HTR-8/SVneo (cell line): ENCODE measurements at places on chromosomes 2 and 18.

DNA sequence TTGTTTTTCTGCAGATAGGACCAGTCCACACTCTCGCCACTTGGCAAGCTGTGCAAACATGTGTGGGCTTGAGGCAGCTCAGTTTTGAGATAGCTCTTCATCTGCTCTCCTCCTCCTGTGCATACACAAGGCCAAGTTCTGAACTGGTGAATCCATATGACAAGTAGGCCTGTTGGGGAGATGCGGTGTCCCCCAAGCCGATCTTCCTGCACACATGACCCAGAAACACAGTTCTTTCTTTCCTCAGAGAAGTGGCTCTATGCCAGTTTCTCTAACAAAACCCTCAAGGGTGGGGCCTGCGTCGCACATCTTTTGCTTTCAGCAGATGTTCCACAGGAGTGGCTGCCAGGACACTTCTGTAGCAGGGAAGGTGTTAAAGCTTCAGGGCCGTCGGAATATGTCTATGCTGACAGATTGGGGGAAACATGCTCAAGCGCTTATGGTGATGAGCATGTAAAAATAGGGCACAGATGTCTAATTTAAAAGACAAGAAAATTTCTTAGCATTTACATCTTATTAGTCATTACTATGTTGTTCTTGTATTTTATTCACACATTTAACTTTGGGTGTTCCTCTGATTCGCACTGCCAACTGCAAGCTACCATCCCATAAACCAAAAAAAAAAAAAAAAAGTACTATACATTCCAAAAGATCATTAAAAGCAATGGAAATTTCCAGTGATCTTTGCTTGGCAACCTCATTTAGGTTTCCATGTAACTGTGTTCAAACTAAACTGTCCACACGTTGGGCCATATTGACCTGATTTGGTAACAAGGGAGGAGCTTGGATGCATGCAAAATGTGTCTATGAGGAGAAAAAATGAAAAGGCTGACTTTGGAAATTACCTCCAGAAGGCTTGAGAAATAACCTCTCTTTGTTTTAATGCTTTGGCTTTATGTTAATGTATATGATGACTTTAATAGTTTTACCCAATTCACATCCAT, 1055.5 kb upstream of the KLHL29 start:
- no peak for DNase-seq

- DNase-seq, result peak; percentile 72
These were observed 43.1 kb upstream of the TGFA start for GRCh38 chr2:70596739-70597138.

- no peak for DNase-seq
These were observed 68.1 kb downstream of the RMDN2 start for GRCh38 chr2:37993143-37993542.

GRCh38 chr18:69787825-69788547, 159.7 kb downstream of the CD226 start:
- DNase-seq, result no peak

DNA sequence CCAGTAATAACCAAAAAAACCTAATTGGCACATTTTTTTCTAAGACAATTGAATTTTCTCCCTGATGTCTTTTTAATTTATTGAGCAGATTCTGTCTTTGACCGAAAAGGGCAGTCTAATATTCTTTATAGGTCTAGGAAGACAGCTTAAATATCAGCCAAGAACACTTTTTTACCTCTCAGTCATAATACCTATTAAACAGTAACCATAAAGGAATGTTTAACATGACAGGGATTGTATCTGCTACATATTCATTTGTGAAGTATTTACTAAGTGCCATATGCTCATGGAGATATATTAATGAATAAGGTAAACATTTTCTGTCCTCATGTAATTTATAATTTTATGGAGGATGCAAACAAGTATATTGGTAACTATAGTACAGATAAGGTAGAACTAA, 3.1 kb upstream of the HTR2B start:
- DNase-seq, result no peak

GRCh38 chr2:232600053-232600773, 33.2 kb upstream of the EFHD1 start:
- no peak for DNase-seq

DNA sequence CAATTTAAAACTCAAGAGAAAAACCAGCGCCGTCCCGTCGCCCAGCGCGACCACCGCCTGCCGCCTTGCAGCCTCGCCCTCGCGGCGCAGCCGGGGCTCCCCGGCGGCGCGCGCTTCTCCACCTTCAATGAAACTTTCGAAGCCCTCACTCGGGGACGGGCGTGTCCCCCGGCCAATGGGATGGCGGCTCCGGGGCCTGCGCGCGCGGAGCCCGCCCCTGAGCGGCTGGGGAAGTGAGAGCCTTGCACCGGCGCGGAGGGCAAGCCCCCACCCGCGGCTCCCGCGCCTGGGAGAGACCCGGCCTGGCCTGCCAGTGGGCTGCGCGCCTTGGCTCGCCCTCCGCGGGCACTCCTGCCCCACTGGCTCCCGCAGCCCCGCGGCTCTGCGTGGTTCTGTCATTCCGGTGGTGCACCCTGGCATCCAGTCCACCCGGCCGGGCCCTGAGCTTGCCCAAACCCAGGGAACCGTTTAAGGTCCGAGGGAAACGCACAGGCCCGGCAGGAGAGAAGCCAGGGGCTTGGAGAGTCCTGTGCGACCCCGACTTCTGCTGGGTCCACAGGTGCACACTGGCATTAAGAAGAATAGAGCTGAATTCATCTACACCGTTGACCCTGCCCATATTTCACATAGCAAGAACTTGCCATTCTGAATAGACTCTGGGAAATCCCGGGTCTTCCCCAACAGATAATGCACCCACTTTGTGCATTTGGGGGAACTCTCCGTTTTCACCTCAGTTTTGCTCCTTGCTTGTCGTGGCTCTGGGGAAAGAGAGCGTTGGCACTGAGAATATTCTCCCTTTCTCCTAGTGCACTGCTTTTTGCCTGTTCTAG, at the start of gene PIEZO2:
Gene PIEZO2, minus strand, starts transcription at position 129 of the 830 bp plus-strand sequence. CDS start 981 bp downstream, outside the sequence.
- peak; percentile 88 for DNase-seq

DNA sequence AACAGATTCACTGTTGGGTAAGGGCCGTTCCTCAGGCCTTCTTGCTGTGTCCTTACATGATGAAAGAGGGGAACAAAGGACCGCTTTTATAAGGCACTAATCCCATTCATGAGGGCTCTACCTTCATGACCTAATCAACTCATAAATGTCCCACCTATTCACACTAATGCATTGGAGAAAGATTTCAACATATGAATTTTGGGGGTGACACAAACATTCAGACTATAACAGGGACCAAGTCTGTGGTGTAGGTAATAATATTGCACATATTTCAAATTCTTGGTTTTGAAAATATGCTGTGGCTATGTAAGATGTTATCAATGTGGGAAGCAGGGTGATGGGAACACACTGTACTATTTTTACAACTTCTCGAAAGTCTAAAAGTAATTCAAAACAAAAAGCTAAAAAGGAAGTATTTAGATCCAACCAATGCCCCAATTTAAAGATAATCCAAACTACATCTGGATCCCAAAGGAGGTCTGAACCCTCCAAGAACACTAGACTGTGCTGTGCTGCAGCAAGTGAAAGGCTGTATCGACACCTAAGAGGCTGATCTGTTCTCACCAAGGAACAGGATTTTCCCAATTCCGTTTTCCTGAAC, 82.4 kb upstream of the TGIF1 start:
- DNase-seq, result peak; percentile 26

DNA sequence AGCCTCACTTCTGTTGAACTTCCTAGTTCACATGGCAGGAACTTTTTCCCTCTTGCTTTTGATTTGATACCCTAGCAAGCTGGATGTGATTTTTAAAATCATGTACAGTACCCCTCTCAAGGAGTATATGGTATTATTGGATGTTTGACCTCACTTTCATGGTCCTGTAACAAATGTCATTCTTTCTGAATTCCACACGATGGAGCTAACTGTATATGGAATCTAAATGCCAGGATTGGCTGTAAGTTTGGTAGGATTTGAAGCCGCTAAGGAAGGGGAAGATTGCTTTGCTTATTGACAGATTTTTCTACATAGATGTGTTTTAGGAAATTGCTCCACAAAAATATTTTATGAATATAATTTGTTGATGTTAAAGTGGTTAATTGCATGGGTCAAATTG, 18.3 kb downstream of the MAIP1 start:
- peak; percentile 17 for DNase-seq

GRCh38 chr2:5442736-5443135, 249.4 kb upstream of the SOX11 start:
- no peak for DNase-seq

- no peak for DNase-seq
These were observed 96.6 kb upstream of the NOSTRIN start for GRCh38 chr2:168705534-168706470.

- no peak for DNase-seq
These were observed 16.7 kb upstream of the TXNDC2 start for GRCh38 chr18:9868857-9869714.

- DNase-seq, result no peak
These were observed 25.1 kb downstream of the STK25 start for GRCh38 chr2:241483305-241483704.

DNA sequence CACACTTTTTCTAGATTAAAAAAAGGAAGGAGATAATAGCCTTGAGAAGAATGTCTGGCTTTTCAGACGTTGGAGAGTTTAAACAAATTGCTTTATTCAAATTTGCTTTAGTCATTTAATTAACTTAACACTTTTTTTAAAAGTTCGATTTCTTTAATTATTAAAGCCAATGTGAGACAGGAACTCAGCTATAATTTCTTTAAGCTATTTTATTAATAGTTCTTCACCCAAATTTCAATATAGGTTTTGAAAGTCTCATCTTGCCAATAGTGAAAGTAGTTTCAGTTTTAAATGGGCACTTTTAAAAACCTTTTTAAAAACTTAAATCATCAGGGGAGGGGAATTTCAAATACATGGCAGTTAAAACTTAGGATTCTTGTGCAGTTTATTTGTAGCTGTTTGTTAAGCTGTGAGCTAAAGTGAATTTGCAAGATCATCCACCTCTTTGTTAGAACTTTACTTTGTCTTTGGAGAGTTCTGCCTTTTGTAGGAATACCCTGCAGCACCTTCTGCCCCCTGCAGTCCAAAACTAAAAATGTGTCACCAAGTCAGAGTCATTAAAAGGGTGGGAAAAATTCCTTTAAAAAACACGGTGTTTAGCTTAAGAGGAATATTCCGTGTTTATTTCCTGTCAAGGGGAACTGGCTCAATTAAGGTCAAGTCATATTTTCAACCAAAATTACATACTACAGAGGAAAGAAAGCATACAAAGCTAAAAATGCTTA, 4.6 kb downstream of the TGIF1 start:
- DNase-seq, result no peak

DNA sequence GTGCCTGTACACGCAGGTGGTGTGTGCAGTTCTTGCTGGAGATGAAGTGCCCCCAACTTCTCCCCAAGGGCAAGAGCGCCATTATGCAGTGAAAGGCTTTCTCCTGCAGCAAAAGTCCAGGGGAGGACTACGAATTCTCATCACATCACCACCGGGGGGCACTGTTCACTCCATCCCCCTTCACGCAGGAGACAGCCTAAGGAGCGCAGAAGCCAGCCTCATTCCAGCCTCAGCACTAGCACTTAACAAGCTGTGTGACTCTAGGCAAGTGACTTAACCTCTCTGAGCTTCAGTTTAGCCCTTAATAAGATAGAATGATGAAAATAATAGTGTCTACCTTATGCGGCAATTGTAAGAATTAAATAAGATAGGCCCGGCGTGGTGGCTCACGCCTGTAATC, 32.3 kb downstream of the DNMT3A start:
- peak; percentile 58 for DNase-seq

DNA sequence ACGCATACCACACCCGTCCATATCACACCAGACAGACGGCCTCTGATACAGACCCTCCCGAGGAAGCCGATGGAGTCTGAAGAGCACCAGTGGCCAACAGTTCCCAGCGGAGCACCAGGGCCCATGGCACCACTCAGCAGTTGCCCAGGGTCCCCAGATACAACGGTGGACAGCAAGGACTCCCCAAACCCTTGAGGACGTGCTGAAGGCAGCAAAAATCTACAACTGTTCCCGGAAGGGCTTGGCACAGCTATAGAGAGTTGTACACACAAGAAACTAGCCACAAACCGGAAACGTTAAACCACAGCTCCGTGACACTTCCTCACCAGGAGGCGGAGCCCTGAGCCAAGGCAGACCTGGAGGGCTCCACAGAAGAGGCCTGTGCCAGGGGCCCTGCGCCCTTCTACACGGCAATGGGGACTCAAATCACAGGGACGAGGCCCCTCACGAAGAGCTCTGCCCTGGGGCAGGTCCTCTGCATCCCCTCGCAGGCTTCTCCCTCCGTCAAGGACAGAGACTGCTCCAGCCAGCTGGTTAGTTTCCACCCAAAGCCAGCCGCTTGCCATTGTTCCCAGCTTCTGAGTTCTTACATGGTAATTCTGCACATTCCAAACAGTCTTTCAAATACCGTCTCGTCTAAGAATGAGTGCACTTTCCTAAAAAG, 133.4 kb downstream of the HDAC4 start:
- DNase-seq, result no peak

DNA sequence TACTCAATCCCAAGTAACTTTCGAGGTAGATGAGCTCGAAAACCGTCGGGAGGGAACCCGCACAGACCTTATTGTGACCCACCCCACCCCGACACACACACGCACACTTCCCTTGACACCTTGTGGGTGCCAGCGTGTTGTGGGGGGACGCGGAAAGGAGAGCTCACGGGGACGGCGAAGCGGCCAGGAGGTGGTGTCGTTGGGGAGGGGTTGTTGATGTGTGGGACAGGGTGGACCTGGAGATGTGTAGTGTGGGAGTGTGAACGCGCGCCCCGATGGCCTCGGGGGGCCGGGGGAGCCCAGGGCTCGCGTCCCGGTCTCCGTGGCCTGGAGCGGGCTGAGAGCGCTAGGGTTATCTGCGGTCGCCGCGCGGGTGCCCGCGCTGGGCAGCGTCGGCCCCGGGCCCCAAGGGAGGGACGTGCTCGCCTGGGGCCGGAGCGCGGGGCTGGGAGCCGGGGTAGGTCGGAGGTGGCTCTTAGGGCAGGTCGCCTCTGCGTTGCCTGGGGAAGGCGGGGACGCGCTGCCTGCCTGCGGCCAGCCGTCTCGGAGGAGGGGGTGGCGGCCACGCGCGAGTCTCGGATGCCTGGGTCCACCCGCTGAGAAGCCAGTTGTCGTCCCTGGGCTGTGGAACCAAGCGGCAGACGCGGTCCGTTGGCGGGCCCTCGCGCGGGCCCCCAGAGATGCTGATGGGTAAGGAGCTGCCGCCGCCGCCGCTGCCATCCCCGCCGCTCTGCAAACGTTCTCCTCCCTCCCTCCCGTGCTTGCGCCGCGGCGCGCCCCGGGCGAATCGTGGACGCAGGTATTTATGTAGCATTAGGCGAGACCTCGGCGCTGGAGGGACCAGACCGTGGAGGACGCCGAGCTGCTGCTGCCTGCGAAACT, 1.6 kb downstream of the KLHL29 start:
- peak; percentile 21 for DNase-seq
